ENCODE measurements at places on chromosomes 6 and 20.

DNA sequence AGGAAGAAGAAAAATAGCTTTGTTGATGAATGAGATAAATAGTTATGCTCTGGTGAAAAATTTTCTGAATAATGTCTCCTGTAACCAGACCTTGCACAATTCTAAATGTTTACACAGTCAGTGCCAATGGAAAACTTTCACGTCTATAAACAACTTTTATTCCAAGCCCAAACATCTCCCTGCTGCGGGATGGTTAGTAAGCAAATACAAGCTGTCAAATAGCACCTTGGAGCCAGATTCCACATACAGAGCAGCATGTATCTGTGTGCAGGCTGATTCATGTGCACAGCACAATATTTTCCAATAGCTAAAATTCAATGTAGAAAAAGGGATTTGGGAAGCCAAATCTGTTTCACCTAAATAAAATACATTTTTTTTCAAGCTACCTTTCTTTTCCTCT, 813.3 kb downstream of the HACE1 start:
- no peak for DNase-seq

DNA sequence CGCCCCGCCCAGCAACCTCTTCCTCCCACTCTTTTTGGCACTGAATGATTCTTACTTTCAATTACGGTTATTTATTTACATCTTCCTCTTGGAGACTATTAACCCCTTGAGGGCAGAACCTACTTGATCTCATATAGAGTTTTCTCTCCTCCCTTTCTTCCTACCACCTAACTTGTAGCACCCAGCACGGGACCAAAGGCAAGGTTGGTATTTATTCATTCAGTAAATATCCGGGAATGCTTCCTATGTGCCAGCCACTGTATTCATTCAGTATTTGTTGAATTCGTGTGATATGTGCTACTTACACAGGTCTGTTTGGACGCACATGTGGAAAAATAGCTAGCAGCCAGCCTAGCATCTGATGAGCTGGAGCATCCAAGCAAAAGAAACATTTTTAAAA, 1.3 kb upstream of the CNKSR3 start:
- peak; percentile 66 for DNase-seq

DNA sequence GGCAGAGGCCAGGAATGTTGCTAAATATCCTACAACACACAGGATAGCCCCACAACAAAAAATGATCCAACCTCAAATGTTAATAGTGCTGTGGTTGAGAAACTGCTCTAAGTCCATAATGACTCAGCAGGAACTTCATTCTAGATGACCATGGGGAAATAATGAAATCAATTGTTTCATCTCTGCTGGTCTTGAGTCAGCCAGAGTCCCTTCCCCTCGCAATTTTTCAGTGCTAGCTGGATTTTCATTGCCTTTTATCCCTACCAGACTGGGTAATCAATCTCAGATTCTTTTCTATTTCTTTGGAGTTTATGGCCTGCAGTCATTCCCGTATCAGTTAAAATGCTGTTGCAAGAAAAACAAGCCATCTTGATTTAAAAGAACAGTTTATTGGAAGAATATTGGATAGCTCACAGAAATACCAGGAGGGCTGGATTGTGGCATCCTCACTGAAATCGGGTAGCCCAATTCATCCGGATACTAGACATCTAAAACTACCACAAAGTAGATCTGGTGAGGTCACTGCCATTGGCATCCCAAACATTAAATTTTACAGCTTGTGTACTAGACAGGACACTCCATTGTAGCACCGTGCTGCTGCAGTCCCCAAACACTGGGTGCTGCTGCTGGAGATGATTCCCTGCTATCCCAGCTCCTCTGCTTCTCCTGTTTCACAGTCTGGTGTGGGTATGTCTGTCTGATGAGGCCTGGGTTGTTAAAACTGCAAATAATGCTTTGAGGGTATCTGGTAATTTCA, 30.3 kb upstream of the POPDC3 start:
- no peak for DNase-seq

DNA sequence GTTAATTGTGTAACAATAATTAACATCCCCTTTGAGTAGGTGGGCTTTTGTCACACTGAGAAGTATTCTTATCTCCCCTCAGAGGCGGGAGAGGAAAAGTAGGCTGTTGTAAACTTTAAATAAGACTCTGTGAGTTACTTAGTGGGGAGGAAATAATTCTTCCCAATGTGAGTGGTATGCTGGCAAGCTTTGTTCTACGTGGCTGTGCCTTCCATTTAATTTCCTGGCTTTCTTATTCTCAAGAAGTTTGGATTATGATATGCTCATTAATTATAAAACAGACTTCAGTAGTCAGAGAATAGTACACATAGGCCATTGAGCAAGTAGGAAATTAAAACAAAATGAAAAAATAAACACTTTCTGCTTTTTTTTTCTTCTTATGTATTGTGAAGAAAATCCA, 19.1 kb downstream of the ADGRB3 start:
- DNase-seq, result no peak

GRCh38 chr6:4670824-4671409, 105.3 kb upstream of the CDYL start:
- no peak for DNase-seq

DNA sequence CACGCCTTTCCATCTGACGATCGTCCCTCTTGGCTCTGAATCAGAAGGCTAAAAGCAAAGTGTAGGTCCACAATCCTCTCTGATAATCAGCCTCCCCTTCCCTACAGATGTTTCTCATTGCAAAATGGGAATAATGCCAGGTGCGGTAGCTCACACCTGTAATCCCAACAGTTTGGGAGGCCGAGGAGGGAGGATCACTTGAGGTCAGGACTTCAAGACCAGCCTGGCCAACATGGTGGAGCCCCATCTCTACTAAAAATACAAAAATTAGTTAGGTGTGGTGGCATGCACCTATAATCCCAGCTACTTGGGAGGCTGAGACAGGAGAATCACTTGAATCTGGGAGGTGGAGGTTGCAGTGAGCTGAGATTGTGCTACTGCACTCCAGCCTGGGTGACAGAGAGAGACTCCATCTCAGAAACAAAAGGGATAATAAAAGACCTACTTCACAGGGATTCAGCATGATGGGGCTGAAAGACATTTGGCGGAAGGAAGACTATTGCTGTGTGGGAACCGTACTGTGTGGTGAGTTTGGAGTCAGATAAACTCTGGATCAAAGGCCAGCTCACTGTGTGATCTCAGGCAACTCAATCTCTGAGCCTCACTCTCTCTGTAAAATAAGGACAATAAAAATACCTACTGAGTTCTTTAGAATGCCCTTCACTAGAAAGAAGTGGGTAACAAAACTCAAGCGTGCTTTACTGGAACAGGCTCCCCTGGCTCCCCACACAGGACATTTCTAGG, 15.9 kb upstream of the SLC9A8 start:
- DNase-seq, result no peak

DNA sequence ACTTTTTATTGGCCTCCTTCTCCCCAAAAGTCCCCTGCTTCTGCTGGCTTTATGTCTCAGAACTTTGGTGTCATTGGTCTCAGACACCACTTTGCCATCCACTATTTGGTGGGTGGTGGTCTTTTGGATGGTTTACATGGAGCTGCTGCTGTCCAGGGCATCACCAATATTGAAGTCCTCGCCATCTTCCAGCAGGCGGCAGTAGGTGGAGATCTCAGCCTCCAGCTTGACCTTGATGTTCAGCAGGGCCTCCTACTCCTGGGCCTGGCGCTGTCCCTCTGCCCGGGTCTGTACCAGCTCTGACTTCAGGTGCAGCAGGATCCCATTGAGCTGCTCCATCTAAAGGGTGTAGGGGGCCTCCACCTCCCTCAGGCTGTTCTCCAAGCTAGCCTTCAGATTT, 148.4 kb upstream of the FOXA2 start:
- no peak for DNase-seq

DNA sequence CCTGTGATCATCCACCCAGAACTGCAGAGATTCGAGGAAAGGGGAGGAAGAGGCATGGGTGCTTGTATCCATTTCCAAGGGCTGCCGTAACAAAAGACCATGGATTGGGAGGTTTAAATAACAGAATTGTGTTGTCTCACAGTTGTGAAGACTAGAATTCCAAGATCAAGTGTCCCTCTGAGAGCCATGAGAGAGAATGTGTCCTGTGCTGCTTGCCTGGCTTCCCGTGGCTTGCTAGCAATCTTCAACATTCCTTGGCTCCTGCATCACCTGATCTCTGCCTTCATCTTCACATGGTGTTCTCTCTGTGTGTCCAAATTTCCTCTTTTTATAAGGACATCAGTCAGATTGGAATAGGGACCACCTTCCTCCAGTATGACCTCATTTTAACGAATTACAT, 69.8 kb downstream of the CDC40 start:
- DNase-seq, result no peak

DNA sequence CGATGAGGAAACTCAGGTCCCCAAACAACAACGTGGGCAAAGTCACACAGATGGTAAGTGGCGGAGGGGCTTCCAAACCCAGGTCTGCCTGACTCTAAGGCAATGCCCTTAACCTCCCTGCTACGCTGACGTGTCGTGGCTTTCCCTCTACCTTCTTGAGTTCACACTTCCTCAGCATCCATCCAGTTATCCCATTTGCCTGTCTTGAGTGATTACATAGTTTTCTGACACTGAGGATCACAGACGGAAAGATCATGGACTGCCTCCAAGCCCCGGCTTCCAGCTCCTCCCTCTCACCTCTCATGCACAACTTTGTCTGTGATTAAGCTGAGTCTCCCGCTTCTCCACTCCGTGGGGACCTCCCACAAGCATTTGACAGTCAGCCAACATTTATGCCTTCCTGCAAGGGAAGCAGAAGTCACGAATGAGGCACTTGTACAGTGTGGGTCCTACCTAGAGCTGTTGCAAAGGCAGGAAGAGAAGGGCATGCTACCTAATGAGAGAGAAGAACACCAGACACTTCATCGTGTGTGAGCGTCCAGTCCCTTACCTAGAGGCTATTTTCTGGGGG, 33.8 kb downstream of the TBC1D7 start:
- no peak for DNase-seq

GRCh38 chr20:37111926-37112455, 16.2 kb upstream of the RBL1 start:
- DNase-seq, result no peak

DNA sequence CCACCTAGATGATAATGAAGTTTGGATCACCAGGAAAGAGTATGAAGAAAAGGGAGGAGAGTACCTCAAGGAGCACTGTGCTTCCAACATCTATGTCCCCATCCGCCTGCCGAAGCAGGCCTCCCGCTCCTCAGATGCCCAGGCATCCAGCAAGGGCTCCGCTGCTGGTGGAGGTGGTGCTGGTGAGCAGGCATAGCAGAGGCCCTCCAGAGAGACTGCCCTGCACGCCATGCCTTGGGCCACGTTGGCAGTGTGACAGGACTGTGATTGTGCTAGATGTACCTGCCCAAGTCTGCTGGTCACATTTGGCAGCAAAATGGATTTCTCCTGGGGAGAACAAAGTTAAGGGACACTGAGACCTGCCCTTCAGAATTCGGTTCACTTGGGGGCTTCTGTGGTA, 23.4 kb downstream of the ACTR5 start:
- DNase-seq, result no peak

- DNase-seq, result no peak
Observed at GRCh38 chr6:128438393-128438792, 82.0 kb downstream of the PTPRK start.

GRCh38 chr20:2759143-2759542, 41.3 kb downstream of the CPXM1 start:
- DNase-seq, result no peak

DNA sequence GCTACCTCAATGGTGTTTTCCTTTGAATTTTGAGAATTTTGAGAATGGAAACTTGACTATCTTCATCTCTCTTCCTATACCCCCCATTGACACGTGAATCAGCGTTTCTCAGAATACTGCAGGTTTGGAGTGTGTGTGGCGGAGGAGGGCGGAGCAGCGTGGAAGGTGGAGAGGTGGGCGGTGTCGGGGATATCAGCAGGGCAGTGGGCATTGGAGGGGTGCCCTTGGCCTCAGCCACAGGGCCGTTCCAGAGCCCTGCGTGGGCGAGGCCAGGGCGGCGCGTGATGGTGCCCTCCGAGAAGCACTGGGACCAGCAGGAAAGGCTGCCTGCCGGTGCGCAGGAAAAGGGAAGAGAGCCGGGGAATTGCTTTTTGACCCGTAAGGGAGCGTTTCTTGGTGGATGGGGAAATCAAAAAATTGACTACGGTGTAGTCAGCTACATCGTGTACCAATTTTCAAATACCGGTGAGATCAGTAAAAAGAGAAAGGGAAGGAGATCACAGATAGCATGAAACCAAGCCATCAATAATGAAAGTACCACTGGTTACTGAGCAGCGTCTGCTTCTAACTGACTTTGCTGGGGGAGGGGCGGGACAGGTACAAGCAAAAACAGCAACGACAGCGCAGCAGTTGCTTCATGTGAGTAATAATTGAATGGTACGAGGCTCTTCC, 82.7 kb upstream of the DUSP22 start:
- DNase-seq, result no peak

DNA sequence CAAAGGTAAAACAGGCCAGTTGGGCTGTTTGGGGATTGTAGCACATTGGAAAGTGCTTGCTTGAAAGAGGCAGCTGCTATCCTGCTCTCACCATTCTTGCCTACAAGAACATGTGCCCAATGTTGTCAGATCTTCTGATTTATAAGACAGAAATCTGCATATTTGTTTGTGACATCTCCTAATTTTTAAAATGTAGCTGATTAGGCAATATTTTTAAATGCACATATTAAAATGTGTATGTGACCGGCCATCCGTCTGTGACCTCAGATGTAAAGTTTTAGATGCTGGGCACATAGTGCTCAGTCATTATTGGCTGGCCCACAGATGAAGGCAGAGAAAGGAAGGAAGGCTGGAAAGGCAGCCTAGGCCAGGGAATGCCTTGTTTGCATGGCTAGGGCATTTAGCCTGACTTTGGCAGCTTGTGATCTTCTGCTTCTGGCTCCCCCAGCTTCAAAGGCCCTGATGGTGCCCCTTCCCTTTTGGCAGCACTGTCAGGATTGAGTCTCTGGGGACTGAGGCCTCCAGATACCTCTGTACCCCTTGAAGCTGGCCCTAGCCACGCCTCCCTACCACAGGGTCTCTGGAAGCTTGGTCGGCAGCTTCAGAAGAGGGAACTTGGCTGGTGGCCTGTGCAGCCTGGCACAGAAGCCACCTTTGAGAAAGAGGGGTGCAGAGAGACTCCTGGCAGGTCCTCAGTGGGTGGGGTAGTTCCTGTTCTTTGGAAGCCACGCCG, 6.4 kb downstream of the SNPH start:
- no peak for DNase-seq

DNA sequence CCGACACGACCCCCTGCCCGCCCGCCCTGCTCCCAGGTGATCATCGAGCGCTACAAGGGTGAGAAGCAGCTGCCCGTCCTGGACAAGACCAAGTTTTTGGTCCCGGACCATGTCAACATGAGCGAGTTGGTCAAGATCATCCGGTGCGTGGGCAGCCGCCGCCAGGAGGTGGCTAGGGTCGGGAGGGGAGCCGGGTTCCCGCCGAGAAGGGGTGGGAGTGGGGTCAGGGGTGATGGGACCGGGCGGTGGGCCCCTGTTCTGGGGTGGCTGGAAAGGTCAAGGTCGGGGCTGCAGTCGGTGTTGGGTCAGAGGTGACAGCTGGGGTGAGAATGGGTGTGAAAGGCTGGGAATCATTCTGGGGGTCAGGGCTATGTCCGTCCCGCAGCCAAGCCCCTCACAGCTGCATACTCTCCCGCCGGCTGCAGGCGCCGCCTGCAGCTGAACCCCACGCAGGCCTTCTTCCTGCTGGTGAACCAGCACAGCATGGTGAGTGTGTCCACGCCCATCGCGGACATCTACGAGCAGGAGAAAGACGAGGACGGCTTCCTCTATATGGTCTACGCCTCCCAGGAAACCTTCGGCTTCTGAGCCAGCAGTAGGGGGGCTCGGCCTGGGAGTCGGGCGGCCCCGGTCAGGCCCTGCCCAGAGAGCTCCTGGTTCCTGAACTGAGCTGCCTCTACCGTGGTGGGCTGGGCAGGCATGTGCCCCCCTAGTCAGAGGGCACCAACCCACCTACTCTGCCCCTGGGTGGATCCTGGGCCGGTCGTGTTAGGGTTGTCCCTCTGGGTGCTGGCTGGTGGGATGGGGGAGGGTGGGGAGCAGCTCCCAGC, 1.0 kb downstream of the MAP1LC3A start:
- no peak for DNase-seq

All from NCI-H774 (cell line).